NCI-H1417 treated with DMSO at 0.1 percent for 48 hours (cell line): ENCODE measurements at places on chromosomes 3 and 15.

GRCh38 chr3:41362638-41363559 is 163.6 kb downstream of the CTNNB1 start:
- DNase-seq, result no peak

- no peak for DNase-seq
These were observed 4.9 kb downstream of the MRPL47 start for GRCh38 chr3:179599531-179599930.

- DNase-seq, result no peak
These were observed 38.2 kb downstream of the TGFBR2 start for GRCh38 chr3:30644615-30645014.

DNA sequence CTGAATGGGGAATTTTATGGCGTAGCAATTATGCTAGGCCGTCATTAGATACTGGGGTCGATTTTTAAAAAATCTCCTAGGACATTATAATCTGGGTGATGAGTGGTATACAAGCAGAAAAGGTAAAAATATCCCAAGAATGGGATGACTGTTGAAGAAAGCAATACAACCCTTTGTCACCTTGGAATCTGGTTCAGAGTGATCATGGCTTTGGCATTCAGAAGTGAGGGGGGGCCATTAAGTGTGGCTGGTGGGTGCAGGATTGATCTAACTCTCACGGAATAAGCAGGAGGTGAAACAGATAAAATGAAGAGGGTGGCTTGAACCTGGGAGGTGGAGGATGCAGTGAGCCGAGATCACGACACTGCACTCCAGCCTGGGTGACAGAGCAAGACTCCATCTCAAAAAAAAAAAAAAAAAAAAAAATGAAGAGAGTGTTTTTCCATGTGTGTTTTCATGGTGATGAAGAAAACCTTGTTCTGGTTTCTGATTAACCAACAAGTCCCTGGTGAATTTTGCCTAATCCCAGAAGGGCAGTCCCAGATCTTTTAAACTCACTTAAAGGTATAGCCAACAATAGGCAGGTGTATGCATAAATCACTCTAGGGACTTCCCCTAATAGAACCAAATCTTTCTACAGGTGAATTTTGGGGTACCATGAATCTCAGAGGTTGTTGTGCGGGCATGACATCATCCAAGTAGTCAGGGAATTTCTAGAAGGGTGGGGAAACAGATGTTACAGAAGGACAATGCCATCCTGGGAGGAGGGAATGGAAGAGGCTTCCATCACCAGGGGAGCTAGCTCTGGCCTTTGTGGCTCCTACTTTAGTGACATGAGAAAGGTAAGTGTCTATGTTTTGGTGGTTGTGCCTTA is 3.1 kb upstream of the RAD54L2 start:
- DNase-seq, result no peak

GRCh38 chr3:128498127-128498626 is 5.2 kb upstream of the GATA2 start:
- DNase-seq, result no peak

GRCh38 chr3:48245136-48245535 is 4.2 kb downstream of the ZNF589 start:
- DNase-seq, result no peak
